ENCODE measurements at places on chromosomes 2 and 18.
A peak's percentile ranks its signal among the peaks of the same experiment; 100 is the strongest.

DNA sequence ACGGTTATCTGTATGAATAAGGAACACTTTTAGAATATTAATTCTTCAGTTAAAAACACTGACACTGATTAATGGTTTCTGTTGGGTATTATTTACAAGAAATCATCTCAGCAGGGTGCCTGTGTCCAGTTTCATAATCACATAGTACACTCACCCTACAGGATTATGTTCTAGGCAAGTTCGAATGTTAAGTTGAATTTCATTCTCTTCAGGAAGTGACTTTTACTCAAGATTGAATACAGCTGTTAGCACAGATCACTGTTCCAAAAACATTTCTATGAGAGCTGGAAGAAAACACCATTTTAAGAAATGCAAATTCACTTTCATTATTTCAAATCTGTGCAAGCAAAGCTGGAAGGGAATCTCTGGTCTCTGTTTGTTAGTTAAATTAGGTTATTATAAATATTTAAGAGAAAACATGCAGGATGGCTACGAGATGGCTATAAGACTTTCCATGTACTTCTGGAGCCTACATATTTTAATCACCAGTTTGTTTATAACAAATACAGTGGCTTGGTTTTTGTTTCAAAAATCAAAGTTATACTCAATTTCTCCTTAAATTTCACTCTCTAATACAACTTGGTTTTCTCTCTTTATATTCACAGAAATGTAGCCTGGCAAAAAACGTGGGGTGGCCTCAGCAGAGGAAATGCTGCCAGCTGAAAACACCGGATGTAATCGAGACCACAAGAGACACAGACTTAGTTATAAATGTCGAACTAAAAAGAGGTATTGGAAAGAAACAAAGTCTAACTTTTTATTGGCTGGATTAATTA lies 65.8 kb downstream of the RBMS1 start:
- DNase-seq, result no peak

DNA sequence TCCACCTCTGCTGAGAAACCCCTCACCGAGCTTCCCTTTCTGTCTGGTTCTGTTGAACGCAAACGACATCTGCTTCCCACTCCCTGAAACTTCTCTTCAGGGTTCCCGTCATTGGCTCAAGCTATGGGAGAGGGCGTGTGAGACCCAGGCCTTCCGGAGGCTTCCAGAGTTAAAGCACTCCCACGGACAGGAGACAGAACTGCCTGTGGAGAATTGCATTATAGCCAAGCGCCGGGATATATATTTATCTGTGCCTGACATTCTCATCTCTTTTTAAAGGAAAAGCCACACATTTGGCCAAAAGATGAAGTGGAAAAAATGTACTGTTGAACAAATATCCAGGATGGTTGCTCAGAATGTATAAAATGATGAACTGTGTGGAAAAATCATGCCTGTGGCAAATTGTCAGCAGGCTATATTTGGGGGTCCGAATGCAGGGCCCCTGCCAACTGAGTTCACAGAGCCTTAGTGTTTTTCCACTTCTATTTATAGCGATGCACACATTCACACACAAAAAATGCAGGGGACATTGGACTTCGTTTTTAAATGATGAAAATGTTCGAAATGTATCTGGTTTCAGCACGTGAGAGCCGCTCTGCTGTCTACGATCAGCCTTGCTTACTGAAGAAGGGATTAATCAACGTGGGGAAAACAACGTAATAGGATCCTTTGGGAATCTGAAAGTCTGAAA lies 59.5 kb downstream of the E2F6 start:
- DNase-seq, result no peak

- peak; percentile 89 for DNase-seq
Measured at GRCh38 chr2:48397281-48397680, 132.7 kb upstream of the STON1 start.

DNA sequence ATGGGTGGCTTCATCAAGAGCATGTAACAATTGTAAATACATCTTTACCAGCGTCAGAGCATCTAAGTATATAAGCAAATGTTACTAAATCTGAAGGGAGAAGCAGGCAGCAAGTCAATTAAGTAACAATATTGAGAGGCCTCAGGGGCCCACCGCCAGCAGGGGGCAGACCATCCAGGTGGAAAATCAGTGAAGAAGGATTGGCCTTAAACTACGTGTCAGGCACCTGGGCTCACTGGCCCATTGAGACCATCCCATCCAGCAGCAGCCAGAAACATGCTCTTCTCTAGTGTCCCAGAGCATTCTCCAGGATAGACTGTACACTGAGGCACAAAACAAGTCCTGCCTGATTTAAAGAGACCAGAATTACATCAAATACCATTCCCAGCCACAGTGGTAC lies 96.2 kb upstream of the SNTG2 start:
- DNase-seq, result no peak

GRCh38 chr18:51290860-51291259 lies 93.4 kb upstream of the MEX3C start:
- DNase-seq, result no peak

GRCh38 chr2:53768242-53768542 lies 588 bp downstream of the CHAC2 start:
- DNase-seq, result peak; percentile 80

- DNase-seq, result peak; percentile 94
Measured at GRCh38 chr2:11829947-11830707, 83.7 kb downstream of the LPIN1 start.

GRCh38 chr2:178478130-178478438 lies 316 bp downstream of the FKBP7 start:
- DNase-seq, result no peak

GRCh38 chr2:71690876-71691475 lies 237.6 kb downstream of the DYSF start:
- peak; percentile 35 for DNase-seq

DNA sequence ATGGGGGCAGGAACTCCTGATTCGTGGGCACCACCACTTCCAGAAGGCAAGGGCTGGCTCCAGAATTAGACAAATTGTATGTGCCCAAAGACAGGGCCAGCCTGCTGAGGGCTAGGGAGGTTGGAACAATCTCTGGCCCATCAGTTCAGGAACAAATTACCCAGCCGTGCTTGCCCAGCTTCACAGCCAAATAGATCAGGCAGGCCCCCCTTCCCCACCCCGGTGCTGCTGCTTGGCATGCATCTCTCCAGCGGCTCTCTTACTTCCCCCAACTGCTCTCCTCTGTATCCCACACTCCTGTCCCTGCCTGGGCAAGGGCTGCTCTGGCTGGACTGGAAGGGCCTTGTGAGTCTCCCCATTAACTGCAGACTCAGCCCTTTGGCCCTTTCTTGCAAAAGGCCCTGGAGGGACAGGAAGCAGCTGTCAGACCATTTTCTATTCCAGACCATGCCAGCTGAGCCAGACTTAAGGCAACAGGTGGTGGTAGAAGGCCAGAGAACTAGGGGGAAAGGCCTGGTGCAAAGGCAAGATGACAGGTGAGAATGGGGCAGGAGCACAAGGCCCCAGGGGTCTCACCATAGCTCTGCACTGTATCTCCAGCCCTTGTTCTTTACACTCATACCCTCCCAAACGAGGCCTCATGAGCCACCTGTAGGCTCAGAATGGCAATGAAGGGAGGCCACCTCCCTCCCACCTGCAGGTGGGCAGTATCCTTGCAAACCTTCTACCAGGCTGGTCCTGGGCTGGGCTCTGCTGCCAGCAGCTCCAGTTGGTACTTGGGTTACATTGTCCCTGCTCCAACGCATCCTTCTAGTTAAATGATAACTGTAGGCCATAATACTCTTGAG lies 30.7 kb upstream of the ACAA2 start:
- DNase-seq, result no peak

All from brain (organoid and tissue), 16 donors.